ENCODE measurements at places on chromosomes 1 and 21.

DNA sequence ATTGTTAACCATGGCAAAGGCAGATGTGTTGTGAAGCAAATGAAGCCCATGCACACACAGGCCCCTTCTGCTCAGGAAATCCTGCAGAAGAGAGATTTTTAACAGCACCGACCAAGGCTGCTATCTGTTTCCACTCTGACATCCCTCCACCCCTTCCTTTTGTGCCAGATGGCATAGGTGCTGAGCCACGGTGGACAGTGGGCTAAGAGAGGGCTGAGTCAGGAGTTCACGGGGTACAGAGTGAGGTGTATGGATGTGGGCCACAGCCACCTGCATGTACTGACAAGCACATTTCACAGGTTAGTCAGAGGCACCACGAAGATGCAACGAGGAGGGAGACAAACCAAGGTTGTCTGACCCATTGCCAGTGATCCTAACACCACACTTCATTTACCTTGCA, 9.5 kb downstream of the RSPH1 start:
- DNase-seq: no peak

DNA sequence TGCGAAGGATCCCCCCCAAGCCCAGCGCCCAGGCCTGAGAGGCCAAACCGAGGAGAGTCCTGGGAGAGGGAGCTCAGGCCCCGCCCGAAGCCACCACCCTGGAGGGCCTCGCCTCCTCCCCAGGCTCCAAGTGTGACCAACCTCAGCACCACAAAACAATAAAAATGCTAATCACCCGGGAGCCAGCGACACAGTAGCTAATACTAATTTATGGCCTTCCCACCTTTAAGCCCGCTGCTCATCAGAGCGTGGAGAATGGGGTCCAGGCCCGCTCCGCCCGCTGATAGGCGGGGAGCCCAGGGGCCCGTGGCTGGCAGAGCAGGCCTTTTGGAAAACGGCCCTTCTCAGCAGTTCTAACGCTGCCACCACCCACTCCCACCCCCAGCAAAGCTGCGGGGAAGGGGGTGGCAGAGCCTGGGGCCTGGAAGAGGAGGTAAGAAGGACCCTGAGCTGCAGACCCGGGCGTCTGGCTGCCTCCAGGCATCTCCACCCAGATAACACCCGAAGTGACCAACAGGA, 20.4 kb upstream of the TAS1R2 start:
- DNase-seq: no peak

GRCh38 chr21:35838350-35838749, 222.0 kb downstream of the SETD4 start:
- no peak for DNase-seq

- no peak for DNase-seq
Observed at GRCh38 chr1:45585110-45585426, 1.2 kb downstream of the NASP start.

DNA sequence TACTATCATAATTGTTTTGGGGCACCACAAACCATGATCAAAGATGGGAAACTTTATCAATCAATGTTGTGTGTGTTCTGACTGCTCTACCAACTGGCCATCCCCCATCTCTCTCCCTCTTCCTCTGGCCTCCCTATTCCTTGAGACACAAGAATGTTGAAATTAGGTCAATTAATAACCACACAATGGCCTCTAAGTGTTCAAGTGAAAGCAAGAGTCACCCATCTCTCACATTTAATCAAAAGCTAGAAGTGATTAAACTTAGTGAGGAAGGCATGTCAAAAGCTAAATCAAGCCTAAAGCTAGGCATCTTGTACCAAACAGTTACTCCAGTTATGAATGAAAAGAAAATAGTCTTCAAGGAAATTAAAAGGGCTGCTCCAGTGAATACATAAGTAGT, 390.3 kb upstream of the NFIA start:
- DNase-seq: no peak

GRCh38 chr1:151504759-151505158, 6.4 kb upstream of the CGN start:
- no peak for DNase-seq

GRCh38 chr1:85258536-85259117, 835 bp downstream of the C1orf52 start:
- DNase-seq: no peak

DNA sequence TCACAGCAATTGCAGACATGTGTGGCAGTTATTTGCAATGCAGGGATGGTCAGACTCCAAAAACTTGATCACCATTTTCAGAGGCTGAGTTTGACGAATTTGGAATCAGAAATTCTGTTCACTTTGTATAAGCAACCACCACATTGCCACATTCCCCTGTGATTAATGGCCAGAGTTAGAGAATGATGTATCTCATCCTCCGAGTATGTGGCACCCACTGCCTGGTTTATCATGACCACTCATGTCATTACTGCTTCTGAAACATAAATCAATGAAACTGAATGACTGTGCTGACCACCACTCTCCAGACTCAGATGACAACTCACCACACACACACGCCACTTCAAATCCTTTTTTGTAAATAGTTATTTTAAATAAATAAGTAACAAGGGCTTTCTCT, 66.6 kb upstream of the CACHD1 start:
- DNase-seq: no peak

DNA sequence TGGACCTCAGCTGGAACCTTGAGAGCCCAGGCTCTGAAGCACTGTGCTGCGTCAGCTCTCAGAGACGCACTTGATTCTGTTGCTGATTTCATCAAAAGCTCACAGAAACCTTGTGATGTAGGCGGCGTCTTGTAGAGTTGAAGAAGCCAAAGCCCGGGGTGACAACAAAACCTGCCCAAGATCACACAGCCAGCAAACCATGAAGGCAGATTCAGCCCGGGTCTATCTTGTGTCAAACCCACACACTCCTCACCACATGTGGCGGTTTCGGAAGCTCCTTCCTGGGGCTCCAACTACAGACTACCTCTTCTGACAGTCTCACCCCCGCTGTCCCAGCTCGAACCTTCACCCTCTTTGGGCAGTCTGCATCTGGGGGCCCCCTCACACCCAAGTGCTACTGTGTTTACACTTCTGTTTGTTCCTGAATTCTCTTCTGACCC, 50.4 kb downstream of the TENT5C start:
- DNase-seq: no peak

DNA sequence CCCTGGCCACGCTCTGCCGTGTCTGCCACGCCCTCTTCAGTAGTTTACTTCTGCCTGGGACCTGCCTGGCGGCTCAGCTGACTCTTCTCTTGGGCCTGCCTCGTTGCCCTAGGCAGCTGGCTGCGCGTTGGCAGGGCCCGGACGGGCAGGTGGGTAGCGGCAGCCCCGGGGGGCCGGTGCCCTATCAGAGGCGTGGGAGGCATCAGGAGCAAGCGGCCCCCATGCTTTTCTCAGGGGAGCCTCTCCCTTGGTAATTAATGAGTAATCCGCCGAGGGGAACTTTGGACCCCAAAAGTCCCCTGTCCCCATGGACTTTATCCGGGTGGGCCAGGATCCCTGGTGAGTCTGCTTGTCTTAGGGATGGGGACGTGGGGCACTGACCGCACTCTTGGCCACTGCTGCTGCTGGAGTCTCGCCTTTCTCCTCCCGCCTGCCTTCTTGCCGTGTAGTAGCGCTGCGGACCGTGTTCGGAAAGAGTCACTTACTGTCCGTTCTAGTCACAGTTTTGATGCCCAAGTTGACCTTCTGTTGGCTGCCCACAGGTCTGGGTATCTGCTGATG, 22.7 kb downstream of the SKI start:
- no peak for DNase-seq

- DNase-seq: no peak
Observed at GRCh38 chr1:220222939-220223338, 49.3 kb downstream of the RAB3GAP2 start.

- no peak for DNase-seq
Observed at GRCh38 chr1:204578867-204579664, 62.9 kb downstream of the MDM4 start.

GRCh38 chr1:184891440-184891839, 82.9 kb downstream of the NIBAN1 start:
- no peak for DNase-seq

DNA sequence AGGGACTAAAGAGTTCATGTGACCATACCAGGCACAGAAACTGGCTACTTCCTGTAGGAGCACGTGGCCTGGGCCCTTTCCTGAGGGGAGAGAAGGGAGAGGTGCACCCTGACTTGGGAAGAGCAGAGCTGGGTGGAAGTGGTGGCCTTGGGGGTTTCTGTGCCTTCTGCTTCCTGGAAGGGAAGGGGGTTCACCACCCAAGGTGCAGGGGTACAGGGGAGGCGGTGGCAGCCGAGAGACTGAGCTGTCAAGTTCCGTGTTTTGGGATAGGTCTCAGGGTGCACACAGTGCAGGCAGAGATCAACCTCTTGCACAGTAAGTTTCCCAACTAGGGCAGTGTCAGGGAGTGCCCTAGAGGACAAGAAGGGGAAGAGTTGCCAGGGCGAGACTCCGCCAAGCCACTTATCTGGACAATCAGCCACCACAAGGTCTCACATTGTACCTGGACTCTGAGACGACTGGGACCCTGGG, 10.1 kb downstream of the HECTD3 start:
- DNase-seq: no peak

GRCh38 chr21:28742527-28742926, 250.2 kb downstream of the LTN1 start:
- no peak for DNase-seq

All from NCI-H1930 (cell line).